ENCODE measurements at places on chromosomes 2 and 18. TPM values are rescaled to one million over a fixed set of nuclear protein-coding genes. Genes with fewer than 3 reads are reported as not detected.

DNA sequence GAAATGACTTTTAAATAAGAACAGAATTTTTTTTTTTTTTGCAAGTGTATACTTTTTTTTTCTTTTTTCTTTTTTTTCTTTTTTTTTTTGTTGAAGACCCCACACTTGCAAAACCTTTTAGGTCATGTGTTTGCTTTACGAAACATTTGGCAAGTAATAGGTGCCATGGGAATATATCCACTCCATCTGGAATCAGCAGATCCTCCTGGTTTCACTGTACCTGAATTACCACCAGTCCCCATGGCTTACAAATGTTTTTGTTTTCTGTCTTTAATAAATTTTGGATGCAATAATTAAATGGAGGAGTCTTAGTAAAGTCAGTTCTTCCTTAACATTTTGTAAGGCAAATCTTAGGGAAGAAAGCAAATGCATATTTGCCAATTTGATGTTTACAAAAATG is 559.7 kb upstream of the ZEB2 start:
- no peak for DNase-seq
- H3K4me3 ChIP-seq, result no peak overlapping the region
- no peaks in the 10 kb centered on the region for H3K4me1 ChIP-seq
- H3K36me3 ChIP-seq, result no peaks in the 10 kb centered on the region

DNA sequence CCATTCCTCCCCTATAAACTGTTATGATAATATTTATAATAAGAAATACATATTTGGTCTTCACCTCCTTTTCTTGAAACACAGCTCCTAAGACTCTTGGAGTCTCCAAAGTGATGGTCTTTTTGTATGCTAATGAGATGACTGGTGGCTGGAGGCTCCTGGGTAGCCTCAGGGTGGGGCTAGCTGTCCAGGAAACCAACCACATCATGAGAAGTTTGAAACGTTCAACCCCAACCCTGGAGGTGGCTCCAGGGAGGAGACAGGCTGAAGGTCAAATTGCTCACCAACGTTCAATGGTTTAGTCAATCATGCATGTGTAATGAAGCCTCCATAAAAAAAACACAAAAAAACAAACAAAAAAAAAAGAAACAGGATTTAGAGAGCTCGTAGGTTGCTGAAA is 298.7 kb upstream of the MGAT5 start:
- H3K4me1 ChIP-seq, result no peaks in the 10 kb centered on the region
- H3K4me3 ChIP-seq, result no peak overlapping the region
- H3K36me3 ChIP-seq, result no peaks in the 10 kb centered on the region
- no peak overlapping the region for H3K27ac ChIP-seq
- DNase-seq, result no peak
- peaks cover 47% of the 10 kb centered on the region for H3K27me3 ChIP-seq

DNA sequence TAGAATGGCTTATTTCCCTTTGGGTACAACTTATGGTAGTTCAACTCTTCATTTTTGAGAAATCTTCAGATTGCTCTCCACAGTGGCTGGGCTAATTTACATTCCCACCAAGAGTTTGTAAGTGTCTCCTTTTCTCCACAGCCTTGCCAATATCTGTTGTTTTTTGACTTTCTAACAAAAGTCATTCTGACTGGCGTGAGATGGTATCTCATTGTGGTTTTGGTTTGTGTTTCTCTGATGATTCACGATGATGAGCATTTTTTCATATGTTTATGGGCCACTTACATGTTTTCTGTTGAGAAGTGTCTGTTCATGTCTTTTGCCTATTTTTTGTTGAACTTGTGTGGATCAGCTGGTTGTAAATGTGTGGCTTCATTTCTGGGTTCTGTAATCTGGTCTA is 871.0 kb downstream of the EPHA4 start:
- no peaks in the 10 kb centered on the region for H3K4me1 ChIP-seq
- DNase-seq, result no peak
- no peak overlapping the region for H3K4me3 ChIP-seq
- no peak overlapping the region for H3K27ac ChIP-seq
- H3K36me3 ChIP-seq, result no peaks in the 10 kb centered on the region

DNA sequence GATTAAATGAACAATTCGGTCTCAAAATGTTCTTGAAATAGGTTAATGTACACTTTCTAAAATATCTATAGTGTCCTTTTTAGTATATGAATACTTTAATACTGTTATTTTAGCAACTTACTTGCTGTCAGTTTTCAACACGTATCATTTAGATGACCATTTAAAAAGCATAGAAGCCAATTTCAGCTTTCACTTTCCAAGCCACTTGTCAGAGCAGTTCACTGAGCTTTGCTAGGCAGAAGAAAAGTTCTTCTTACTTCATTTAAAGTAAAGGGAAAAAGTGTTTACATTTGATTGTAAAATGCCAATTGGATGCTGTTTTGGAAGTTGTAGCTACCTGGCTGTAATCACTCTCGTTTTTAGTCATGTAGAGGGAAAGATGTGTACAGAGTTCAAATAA is 126.0 kb downstream of the KCNH7 start:
- DNase-seq, result no peak
- no peaks in the 10 kb centered on the region for H3K27me3 ChIP-seq
- no peak overlapping the region for H3K27ac ChIP-seq
- no peaks in the 10 kb centered on the region for H3K36me3 ChIP-seq

GRCh38 chr18:10757349-10757748 is 231.5 kb downstream of the NAPG start:
- DNase-seq, result no peak
- H3K4me1 ChIP-seq, result no peaks in the 10 kb centered on the region
- H3K27ac ChIP-seq, result no peak overlapping the region

The PTPRN gene
- total RNA-seq, result not detected

The TLX2 gene
- 0.88 TPM for total RNA-seq

The ANKRD12 gene
- 117 TPM for total RNA-seq

The SCYGR4 gene
- not detected for total RNA-seq

All from activated naive CD8-positive, alpha-beta T cell treated with anti-CD3 and anti-CD28 coated beads, Interleukin-2, amount 10 ng/mL, durations not matched to agents 7 days and 5 days (primary cell).